ENCODE measurements at places on chromosomes 5 and 9.
A peak's percentile ranks its signal among the peaks of the same experiment; 100 is the strongest.

- DNase-seq: no peak
These were observed 10.4 kb upstream of the TRIM14 start for GRCh38 chr9:98129451-98129881.

GRCh38 chr9:122998448-122998847 is 35.0 kb upstream of the GPR21 start:
- no peak for DNase-seq

DNA sequence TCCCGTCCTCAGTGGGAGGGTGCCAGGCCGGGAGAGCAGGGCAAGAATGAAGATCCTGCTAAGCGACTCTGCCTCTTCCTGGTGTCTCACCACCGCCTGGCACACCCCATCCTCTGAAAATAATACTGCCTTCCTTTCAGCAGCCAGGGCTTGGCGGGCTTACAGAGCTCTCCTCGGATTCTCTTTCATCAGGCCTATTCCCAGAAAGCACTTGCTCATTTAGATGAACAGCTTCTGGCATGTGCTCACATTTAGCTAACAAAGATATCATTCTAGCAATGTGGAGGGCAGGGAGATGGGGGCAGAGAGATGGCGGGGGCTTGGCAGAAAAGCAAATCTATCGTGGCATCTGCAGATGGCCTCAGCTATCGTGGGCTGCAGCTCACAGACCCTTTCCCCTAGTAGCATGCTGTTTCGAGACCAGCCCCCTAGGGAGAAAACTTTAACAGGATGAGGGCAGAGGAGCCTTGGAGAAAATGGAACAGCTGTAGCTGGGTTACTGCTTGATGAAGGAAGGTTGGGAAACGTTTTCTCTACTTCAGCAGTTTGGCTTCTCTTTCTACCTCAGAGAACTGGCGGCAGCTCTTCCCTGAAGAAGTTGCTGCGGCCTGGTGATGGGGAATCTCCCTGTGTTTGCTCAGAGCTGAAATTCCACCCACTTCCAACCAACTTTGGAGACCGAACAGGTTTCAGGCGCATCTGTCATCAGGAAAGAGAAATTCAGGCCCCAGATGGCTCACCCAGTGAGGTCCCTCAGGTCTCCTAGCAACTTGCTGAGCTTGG is 102.1 kb downstream of the TMEM174 start:
- DNase-seq: no peak

GRCh38 chr5:8340739-8341344 is 471.9 kb downstream of the MTRR start:
- DNase-seq: no peak

- DNase-seq: no peak
These were observed 70.1 kb upstream of the MOCS2 start for GRCh38 chr5:53179691-53180090.

GRCh38 chr5:154714266-154714986 is 40.8 kb upstream of the LARP1 start:
- DNase-seq: no peak

- DNase-seq: no peak
These were observed 249.9 kb downstream of the ARRDC3 start for GRCh38 chr5:91133183-91133582.

- DNase-seq: no peak
These were observed 65.9 kb downstream of the COL23A1 start for GRCh38 chr5:178524093-178524882.

DNA sequence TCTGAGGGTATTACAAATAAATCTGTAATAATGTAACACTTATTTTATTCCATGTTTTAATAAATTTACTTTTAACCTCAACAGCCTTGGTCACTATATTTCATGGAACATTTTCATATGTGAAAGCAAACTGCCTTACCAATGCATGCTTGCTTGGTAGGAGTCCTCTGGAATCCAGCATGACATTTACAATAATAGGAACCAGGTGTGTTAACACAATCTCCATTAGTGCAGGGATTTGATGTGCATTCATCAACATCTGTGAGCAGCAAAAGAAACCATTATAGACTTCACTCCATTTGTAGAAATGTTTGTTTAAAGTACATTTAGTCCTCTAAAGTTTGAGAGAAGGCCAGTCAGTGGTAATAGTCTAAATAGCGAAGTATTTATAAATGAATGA is 159.4 kb downstream of the FBN2 start:
- DNase-seq: no peak

DNA sequence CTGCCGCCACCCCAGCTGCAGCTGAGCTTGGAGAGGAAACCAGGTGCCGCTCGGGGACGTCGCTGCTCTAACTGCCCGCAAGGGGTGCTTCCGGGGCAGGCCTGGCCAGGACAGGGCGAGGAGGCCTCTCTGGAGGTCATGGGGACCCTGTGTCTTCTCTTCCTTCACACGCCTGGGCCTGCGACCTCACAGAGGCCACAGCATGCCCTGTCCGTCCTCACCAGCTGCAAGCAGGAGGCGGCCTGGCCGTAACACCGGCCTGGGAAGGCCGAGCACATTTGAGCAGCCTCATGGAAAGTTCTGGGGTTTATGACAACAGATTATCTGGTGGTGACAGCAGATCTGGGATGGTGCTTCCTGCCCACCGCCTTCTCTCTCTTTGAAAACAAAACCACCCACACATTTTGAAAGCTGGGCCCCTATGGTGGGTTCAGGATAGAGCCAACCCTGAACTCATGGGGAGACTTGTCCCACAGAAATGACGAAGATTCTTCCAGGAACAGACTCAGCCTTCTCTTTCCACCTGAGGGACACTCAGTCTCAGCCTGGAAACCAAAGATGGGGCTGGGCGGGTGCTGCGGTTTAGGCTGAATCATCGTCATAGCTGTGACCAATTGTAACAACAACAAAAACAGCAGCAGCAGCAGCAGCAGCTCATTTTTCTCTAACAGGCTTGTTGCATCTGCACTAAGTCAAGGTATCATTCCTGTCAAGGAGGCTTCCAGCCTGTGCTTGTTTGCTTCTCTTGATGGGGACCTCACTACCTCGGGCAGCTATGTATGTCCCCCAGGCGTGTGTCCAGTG is 99.6 kb upstream of the RAPGEF1 start:
- DNase-seq: no peak

GRCh38 chr5:42990892-42991291 is 49.2 kb downstream of the ANXA2R start:
- no peak for DNase-seq

- no peak for DNase-seq
These were observed 15.7 kb downstream of the BRD3OS start for GRCh38 chr9:134040781-134041648.

GRCh38 chr5:178762391-178762790 is 31.9 kb upstream of the ZNF354A start:
- DNase-seq: no peak

GRCh38 chr5:158770506-158770905 is 329.2 kb downstream of the EBF1 start:
- DNase-seq: peak; percentile 59

DNA sequence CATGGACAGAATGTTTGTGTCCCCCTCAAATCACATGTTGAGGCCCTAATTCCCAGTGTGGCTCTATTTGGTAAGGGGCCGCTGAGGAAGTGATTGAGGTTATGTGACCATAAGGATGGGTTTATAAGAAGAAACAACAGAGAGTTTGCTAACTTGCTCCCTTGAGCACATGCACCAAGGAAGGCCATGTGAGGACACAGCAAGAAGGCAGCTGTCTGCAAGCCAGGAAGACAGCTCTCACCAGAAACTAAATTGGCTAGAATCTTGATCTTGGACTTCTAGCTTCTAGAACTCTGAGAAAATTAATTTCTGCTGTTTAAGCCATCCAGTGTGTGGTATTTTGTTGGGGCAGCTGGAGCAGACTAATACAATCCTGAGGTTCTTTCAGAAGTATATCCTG is 35.2 kb upstream of the CDC42SE2 start:
- DNase-seq: no peak

- no peak for DNase-seq
These were observed 28.4 kb upstream of the SSBP2 start for GRCh38 chr5:81779125-81779915.

Measured in HEK293T (cell line).